ENCODE measurements at places on chromosomes 2 and 18. TPM values are rescaled to one million over a fixed set of nuclear protein-coding genes. Genes with fewer than 3 reads are reported as not detected.

Gene ST8SIA5
- not detected for total RNA-seq

Gene MIB1
- 23.9 TPM for total RNA-seq

Gene SLC9A4
- 0.40 TPM for total RNA-seq

Gene TUBA4B
- total RNA-seq = not detected

Gene MARS2
- 9.9 TPM for total RNA-seq

Gene CPSF3
- total RNA-seq = 27.9 TPM

Gene SERPINB13
- total RNA-seq = 168 TPM

Gene PRSS56
- total RNA-seq = not detected

DNA sequence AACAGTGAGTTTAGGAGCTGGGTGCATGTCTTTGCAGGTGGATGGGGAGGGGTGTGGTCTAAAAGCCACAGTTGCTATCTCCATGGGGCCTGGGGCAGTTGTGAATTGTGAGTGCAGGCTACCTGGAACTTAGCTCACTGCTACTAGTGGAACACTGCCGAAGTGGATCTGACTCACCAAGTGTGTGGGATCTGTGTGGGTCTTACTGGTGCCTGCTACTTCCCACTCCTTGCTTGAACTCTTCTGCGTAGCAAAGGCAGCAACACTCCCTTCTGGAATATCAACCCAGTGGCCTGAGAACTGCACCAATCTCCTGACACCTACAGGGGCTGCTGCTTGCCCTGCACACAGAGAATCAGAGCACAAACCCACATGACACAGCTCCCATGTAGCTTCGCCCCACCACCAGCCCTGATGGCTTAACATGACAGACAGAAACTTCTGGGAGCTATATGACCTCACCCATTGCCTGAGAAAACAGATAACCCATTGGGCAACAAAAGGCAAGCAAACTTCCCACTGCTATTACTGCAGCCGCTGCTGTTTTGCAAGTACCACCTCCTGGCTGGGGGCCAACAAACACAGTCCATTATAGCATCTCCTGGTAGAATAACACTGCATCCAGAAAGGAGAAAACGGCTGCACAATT, 455.1 kb upstream of the DDX18 start:
- H3K4me3 ChIP-seq = no peak overlapping the region
- H3K27ac ChIP-seq = no peak overlapping the region
- DNase-seq = no peak
- H3K4me1 ChIP-seq = no peaks in the 10 kb centered on the region
- H3K27me3 ChIP-seq = no peaks in the 10 kb centered on the region

GRCh38 chr2:150146879-150147278, 340.6 kb downstream of the RND3 start:
- H3K27ac ChIP-seq = no peak overlapping the region
- no peak for DNase-seq
- H3K36me3 ChIP-seq = no peaks in the 10 kb centered on the region
- H3K4me1 ChIP-seq = no peaks in the 10 kb centered on the region
- H3K27me3 ChIP-seq = no peaks in the 10 kb centered on the region
- no peak overlapping the region for H3K4me3 ChIP-seq

GRCh38 chr2:24359129-24360049, 947 bp downstream of the ITSN2 start:
- peak overlapping the region; percentile 98 for H3K4me3 ChIP-seq
- no peaks in the 10 kb centered on the region for H3K27me3 ChIP-seq
- peaks cover 70% of the 10 kb centered on the region for H3K4me1 ChIP-seq
- DNase-seq = no peak
- no peaks in the 10 kb centered on the region for H3K36me3 ChIP-seq

- no peak for DNase-seq
- H3K4me3 ChIP-seq = no peak overlapping the region
- no peaks in the 10 kb centered on the region for H3K36me3 ChIP-seq
- peaks cover 27% of the 10 kb centered on the region for H3K27me3 ChIP-seq
- no peak overlapping the region for H3K27ac ChIP-seq
- no peaks in the 10 kb centered on the region for H3K4me1 ChIP-seq
Measured at GRCh38 chr2:105187531-105187930, 54.0 kb upstream of the GPR45 start.

- DNase-seq = no peak
- no peak overlapping the region for H3K4me3 ChIP-seq
- no peaks in the 10 kb centered on the region for H3K27me3 ChIP-seq
- no peaks in the 10 kb centered on the region for H3K4me1 ChIP-seq
Measured at GRCh38 chr2:129256642-129257041, 722.8 kb upstream of the RAB6C start.

DNA sequence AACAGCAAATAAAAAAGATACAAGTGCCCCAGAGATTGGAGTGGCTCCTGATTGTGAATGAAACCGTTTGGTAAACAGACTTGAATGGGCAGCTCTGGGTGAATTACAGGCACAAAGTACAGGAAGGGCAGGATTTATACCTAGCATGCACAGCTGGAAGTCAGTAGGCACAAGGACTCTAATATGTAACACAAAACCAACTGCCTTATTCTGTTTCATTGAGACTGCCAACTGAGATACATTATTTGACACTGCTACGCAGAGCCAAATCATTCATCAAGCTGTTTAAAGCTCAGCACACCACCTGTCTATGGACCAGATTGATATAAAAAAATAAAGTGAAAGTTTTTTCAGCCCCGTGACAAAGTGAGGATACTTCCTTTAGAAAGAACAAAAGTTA, 541.2 kb downstream of the NUP35 start:
- no peaks in the 10 kb centered on the region for H3K36me3 ChIP-seq
- no peaks in the 10 kb centered on the region for H3K27me3 ChIP-seq
- no peak overlapping the region for H3K4me3 ChIP-seq
- DNase-seq = no peak
- H3K4me1 ChIP-seq = peaks cover 10% of the 10 kb centered on the region

DNA sequence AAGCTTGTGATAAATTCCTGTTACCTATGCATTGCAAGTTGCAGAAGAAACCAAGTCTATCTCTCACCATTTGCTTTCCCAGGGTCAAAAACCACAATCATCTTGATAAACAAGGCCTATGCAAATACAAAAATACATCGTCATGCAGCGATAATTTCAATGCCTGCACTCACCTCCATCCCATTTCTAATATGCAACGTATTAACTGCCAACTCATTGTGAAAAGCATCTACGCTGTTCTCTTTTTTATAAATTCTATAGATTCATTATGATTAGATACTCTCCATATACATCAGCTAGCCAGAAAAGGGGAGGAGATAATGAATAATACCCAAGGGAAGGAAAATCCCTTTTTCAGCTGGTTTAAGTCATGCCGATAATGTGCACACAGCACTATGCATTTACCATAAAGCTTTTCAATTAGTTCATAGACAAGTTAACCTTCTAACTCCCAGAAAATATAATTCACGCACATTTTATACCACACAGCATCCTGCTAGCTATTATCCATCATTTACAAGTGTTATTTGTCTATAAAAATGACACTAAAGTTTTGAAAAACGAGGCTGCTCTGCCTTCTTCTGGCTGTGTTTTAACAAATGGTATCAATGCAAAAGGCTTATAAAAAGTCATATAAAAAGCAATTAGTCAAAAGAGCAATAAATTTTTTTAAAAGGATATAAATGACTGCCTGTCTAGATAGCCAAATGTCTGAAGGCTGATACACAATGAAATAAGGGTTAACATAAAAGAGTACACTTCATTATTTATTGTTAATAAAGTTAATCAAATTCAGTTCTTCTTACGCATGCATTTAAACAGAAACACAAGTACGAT, 77.6 kb downstream of the AFF3 start:
- no peak overlapping the region for H3K4me3 ChIP-seq
- H3K36me3 ChIP-seq = no peaks in the 10 kb centered on the region
- DNase-seq = no peak
- no peak overlapping the region for H3K27ac ChIP-seq
- no peaks in the 10 kb centered on the region for H3K27me3 ChIP-seq
- H3K4me1 ChIP-seq = no peaks in the 10 kb centered on the region

DNA sequence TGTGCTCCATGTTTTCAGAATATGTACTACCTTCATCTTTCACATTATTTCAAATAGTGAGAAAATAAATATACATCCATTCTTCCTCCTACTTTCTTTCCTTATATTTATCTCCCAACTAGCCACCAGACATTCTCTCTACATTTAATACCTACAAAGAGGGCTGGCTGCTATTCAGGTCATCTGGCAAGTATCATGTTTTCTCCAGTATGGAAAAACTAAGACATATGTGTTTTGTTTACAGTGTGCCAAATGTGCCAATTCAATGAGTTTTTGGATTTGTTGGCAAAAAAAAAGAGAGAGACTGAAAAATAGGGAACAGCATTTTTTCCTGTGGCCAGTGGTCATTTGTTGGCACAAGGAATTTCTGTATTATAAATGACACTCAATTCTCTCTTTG, 1207.3 kb downstream of the DPP10 start:
- no peaks in the 10 kb centered on the region for H3K27me3 ChIP-seq
- H3K4me3 ChIP-seq = no peak overlapping the region
- no peak for DNase-seq
- H3K27ac ChIP-seq = no peak overlapping the region
- no peaks in the 10 kb centered on the region for H3K4me1 ChIP-seq

DNA sequence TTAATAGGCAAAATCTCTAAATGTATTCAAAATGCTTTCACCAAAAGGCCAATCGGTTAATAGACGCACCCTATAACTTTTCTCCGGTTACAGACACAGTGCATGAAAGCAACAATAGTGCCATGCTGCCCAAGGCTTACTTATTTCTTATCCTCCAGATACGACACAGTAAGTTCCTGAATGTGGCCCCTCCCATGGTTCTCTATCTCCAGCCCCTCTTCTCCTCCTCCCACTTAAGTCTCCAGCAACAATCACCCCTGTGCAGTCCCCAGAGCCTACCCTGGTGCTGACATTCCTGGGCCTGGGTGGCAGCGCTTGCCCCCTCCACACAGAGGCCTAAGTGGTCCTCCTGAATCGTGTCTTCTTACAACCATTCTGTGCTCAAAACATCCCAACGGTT, 3.6 kb downstream of the KIDINS220 start:
- H3K4me3 ChIP-seq = no peak overlapping the region
- H3K27me3 ChIP-seq = no peaks in the 10 kb centered on the region

DNA sequence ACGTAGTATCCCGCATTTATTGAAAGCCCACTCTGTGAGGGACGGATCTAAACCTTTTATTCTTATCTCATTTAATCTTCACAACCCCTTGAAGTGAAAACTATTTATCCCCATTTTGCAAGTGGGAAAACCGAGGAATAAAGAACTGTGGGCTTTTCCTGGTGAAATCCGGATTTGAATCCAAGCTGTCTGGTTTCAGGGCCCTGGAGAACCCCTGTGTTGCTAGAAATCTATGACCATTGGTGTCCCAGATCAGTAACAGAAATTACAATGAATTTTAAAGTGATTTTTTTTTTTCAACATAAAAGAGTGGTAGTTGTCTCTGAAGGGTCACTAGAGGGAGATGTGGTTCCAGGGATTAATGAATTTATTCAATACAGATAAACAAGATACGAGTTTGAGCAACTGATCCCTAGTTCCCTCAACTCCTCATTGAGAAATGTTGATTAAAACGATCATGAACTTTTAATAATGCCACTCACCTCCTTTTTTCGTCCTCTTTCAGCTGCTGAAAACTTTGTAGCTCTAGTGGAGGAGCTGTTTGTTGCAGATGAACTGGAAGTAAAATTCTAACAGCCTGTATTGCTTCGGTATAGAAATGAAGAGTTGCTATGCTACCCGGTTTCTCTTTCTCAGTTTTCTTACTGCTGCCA, 940 bp downstream of the XRCC5 start:
- H3K27ac ChIP-seq = peak overlapping the region; percentile 95
- no peak for DNase-seq
- no peaks in the 10 kb centered on the region for H3K27me3 ChIP-seq
- H3K36me3 ChIP-seq = no peaks in the 10 kb centered on the region
- peak overlapping the region; percentile 98 for H3K4me3 ChIP-seq
- peaks cover 57% of the 10 kb centered on the region for H3K4me1 ChIP-seq

GRCh38 chr2:77021161-77021560, 501.0 kb downstream of the LRRTM4 start:
- DNase-seq = no peak
- H3K27me3 ChIP-seq = no peaks in the 10 kb centered on the region
- no peak overlapping the region for H3K4me3 ChIP-seq
- no peak overlapping the region for H3K27ac ChIP-seq
- no peaks in the 10 kb centered on the region for H3K4me1 ChIP-seq

DNA sequence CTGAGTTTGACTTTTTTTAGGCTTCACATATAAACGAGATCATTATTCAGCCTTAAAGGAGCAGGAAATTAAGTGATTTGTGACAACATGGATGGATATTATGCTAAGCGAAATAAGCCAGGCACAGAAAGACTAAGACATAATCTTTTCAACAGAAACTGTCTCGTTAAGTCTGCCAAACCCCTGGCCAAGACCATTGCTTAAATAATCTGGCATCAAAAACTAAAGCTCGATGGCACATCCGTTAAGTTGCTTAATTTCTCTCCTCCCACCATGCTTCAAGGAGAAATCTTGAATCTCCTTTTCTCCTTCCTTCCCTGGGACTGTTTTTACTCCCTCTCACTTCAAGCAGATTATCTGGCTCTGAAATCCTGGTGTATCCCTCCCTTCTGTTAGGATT, 140.3 kb downstream of the GALNT14 start:
- no peaks in the 10 kb centered on the region for H3K27me3 ChIP-seq
- H3K4me1 ChIP-seq = no peaks in the 10 kb centered on the region
- DNase-seq = no peak
- H3K36me3 ChIP-seq = no peaks in the 10 kb centered on the region
- no peak overlapping the region for H3K27ac ChIP-seq

GRCh38 chr2:86790134-86790675, 508 bp downstream of the CD8A start:
- DNase-seq = no peak
- peak overlapping the region; percentile 1 for H3K4me3 ChIP-seq
- H3K27ac ChIP-seq = no peak overlapping the region
- no peaks in the 10 kb centered on the region for H3K36me3 ChIP-seq
- peaks cover 95% of the 10 kb centered on the region for H3K27me3 ChIP-seq
- H3K4me1 ChIP-seq = peaks cover 37% of the 10 kb centered on the region

- H3K36me3 ChIP-seq = no peaks in the 10 kb centered on the region
- H3K27ac ChIP-seq = no peak overlapping the region
- H3K4me1 ChIP-seq = peaks cover 9% of the 10 kb centered on the region
- H3K27me3 ChIP-seq = no peaks in the 10 kb centered on the region
- no peak overlapping the region for H3K4me3 ChIP-seq
- DNase-seq = no peak
Measured at GRCh38 chr18:27223526-27224291, 38.6 kb upstream of the CHST9 start.

DNA sequence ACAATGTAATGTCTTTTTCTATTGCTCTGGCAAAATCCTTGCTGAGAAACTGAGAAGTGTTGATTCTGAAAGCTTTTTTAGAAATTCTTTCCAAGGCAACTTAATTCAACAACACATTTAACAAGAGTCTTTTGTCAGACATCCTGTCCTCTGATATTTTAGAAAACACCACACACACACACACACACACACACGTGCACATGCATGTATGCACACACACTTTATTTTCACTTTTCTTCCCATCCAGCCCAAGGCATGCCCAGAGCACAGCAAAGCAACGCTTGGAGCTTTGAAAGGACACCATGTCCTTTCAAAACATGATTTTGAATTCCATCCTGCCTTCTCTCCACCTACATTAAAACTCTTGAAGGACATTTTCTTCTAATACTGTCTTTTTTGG, 116.1 kb downstream of the ATL2 start:
- no peak for DNase-seq
- no peaks in the 10 kb centered on the region for H3K4me1 ChIP-seq
- H3K27me3 ChIP-seq = no peaks in the 10 kb centered on the region
- no peak overlapping the region for H3K27ac ChIP-seq
- H3K4me3 ChIP-seq = no peak overlapping the region
- H3K36me3 ChIP-seq = no peaks in the 10 kb centered on the region
